ENCODE measurements at places on chromosomes 7 and 10. TPM values are rescaled to one million over a fixed set of nuclear protein-coding genes. Genes with fewer than 3 reads are reported as not detected.

DNA sequence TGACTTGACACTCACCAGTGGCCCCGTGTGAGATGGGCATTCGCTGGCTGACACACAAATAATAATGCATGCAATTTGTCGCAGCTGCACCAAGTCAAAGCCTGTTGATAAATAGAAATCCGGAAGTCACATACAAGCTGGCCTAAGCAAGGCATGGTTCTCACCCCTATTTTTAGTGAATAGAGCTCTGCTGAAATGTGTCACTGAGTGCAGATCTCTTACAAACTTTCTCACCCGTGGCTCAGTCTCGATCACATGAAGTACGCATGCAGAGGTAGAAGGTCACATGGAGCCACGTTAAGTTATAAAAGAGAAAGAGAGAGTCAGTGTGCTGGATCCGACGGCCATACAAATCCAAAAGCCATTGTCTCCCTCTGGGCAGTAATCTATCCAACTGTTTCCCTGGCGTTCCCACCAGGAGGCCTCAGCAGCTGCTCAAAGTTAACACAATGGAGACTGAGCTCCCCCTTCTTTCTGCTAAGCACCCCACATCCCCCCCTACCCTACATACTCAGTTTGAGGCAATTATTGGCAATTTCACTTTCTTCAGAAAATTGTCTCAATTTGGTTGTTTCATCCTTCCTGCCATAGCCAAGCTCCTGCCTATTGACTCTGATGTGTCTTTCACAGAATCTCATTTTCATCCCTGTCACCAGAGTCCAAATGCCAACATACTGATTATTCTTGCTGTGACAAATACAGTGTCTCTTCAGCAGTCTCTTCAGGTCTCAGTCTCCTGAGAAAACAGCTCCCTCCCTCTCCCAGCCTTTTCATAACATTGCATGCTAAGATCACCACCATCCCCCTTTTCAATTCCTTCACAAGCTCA lies 473.3 kb upstream of the NRP1 start:
- DNase-seq = no peak

- DNase-seq = no peak
These were observed 65.5 kb upstream of the VWC2 start for GRCh38 chr7:49707891-49708290.

- no peak for DNase-seq
These were observed 226.8 kb downstream of the ACTR3B start for GRCh38 chr7:152986376-152986775.

DNA sequence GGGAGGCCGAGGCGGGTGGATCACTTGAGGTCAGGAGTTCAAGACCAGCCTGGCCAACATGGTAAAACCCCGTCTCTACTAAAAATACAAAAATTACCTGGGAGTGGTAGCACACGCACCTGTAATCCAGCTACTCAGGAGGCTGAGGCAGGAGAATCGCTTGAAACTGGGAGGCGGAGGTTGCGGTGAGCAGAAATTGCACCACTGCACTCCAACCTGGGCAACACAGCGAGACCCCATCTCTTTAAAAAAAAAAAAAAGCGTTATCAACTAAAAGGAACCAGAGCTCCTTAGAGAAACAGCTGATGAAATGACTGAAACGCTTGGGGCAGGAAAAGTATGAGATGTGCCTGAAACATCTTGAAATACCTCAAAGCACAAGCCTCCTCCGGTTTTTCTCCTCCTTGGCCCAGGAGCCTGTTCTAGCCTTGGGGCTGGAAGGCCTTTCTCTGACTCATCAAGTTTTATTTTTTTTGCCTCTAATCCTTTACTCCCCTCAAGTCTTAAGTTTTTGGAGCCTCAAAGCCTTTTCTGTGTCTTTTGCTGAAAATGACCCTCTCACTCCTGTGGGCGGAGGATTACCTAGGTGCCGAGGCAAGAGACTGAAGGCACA lies 2.6 kb upstream of the METTL27 start:
- no peak for DNase-seq

DNA sequence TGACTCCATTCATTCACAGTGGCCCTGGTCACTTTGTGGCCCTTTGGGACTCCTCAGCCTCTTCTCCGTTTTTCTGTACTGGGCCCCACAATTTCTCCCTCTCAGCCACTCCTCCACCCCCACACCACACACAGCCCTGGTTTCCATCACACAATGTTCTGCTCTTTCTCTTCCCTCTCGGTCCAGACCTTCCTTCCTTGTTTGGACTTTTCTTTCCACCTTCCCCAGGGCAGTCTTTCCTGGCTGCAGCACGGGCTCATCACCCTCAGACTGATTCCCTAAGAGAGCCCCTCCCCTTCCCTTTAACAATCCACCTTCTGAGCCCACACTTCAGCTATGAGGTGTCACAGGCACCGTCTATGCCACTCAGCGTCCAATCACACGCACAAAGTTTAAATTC lies 25.7 kb downstream of the CPXM2 start:
- DNase-seq = no peak

DNA sequence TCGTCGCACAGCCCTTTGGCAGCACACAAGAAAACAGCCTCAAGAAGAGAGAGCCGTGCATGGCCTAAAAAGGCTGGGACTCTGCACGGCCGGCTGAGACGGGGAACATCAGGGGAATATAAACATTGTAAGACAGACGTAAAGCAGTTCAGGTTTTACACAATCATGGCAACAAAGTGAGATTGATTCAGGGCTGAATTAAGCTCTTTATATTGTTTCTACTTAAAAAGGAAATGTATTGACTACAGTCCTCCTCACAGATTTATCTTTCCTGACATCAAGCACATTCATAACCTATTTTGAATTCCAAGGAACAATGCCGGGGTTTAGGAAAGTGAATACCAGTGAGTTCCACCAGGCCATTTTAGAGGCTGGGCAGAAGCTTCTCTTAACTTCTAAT lies 25.2 kb downstream of the SORBS1 start:
- DNase-seq = no peak

GRCh38 chr7:143884241-143884968 lies 17.6 kb downstream of the TCAF1 start:
- DNase-seq = no peak

GRCh38 chr7:129769400-129769774 lies 157.9 kb downstream of the NRF1 start:
- DNase-seq = no peak

Gene ZNF680
- 8.2 TPM for total RNA-seq

DNA sequence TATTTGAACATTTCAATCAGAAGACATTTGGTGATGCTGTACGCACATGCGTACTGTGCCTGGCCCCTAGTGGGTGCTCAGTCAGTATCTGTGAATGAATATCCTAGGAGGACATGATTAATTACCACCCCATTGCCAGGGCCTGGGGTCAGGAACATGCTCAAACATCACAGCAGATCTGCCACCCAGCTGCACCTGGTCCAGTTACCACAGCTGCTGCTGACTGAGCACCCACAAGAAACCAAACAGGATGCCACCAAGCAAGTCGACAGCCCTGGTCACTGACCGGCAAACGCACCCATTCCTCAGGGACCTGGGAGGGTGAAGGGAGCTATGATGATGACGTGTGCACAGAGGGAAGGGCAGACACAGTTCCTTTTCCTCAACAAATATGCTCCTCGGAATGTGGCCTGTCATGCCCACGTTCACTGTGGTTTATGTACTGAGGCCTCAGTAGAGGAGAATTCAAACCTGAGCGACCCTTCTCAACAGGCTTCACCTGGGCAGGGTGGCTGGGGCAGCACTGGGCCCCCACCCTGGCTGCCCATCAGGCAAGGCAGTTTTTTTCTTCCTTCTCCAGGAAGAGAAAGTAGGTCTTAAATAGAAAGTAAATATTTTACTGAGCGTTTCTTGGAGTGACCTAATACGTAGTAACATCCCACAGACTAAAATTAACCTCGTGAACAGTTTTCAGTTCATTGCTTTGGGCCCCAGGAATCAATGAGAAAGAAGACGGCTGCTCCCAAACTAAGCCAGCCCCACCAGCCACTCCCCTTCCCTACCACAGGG lies 13.4 kb downstream of the CTBP2 start:
- DNase-seq = no peak

Gene PNLIPRP3
- total RNA-seq = 27.2 TPM

GRCh38 chr10:80168679-80169380 lies 36.3 kb downstream of the PLAC9 start:
- DNase-seq = no peak

- no peak for DNase-seq
These were observed 17.0 kb upstream of the GIMAP2 start for GRCh38 chr7:150668472-150668911.

DNA sequence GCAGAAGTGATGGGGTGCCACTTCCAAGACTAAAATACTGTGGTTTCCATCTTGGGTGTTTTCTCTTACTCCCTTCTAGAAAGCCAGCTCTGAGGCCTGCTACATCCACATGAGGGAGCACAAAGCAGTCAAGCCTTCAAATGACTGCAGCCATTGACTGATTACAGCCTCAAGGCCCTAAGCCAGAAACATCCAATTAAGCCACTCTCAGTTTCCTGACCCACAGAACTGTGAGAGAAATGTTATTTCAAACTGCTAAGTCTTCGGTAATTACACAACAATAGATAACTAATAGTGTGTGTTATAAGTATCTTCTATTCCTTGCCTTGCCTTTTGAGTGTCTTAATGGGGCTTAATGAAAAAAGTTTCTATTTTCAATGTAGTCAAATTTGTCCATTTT lies 24.8 kb downstream of the BRAF start:
- DNase-seq = no peak

Gene SMKR1
- total RNA-seq = 0.32 TPM

GRCh38 chr10:132158122-132158741 lies 28.5 kb upstream of the DPYSL4 start:
- DNase-seq = no peak

Gene PALD1
- total RNA-seq = 6.6 TPM

Gene CDHR3
- total RNA-seq = 2.4 TPM

Gene PKD2L1
- not detected for total RNA-seq

GRCh38 chr7:111228437-111228836 lies 137.5 kb downstream of the LRRN3 start:
- DNase-seq = no peak

Gene ADAM12
- total RNA-seq = 0.26 TPM

DNA sequence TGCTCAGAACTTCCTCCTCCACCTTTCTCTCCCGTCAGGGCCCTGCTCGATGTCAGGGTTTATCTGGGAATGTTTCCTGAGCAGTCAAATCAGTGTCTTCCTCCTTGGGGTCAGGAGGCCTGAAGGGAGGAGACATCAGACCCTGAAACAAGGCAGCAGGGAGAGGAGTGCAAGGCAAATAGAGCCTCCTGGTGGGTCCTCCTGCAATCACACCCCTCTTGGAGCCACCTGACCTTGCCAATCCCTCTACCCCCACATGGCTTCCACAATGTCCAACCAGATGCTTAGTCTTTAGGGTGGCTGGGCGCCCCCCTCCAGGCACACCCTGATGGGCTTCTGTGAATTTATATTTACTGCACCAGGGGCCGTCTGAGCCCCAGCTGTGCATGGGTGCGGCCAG lies 12.2 kb downstream of the GPR26 start:
- DNase-seq = no peak

Gene PRLHR
- total RNA-seq = not detected

DNA sequence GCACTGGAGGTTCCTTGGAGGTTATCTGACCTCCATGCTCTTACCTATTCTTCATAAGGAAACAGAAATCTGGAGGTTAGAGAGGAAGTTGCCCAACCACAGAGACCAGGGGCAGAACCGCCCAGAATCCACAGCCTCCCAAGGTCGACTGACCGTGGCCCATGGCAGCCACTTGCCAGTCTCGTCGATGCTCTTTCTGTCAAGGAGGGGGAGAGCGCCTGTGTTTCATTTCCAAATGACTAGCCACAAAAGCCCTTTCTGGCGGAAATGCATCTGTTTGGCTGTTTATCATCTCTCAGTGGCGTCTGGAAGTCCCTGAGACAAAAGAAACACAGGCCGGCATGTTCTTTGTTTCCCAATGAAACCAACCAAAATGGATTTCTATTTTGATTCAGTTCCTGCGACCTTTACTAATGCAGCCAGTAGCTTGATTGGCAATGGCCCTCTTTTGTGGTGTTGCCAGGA lies 2.9 kb downstream of the RAMP3 start:
- DNase-seq = no peak

Gene SLC26A3
- total RNA-seq = not detected

DNA sequence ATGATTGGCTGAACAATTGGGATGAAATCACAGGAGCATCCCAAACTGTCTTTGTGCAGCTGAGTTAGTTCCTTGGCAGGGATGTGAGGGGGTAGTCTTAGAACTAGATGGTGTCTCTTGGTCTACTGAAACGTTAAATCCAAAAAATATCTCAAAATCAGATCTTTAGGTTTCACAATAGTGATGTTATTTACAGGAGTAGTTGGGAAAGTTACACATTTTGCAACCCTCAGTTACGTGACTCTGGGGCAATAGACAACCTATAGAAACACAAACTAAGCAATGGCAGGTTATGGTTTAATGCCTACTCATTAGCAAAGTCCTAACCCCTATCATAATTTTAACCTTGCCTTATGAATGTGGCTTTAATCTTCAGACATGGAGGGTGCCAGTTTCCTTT lies 24.0 kb downstream of the PKD1L1 start:
- no peak for DNase-seq

Gene LHFPL3
- 2.4 TPM for total RNA-seq

GRCh38 chr10:107859065-107859464 lies 694.6 kb upstream of the SORCS1 start:
- DNase-seq = no peak

DNA sequence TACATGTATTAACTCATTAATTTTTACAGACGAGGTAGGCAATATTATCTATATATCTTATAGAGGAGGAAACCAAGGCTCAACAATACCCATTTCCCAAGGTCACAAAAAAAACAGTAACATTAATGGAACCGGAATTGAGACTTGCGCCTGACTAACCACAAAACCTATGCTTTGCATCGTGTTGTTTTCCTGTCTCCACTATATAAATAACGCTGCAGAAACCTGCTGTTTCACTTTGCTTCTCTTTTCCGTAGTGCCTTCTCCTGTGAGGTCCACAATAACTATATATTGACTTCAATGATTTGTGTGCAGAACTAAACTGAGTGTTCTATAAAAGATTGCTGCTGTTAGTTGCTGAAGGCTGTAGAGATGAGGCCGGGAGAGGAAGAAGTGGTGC lies 97.7 kb upstream of the RPA3 start:
- no peak for DNase-seq

- peak; percentile 43 for DNase-seq
These were observed 938 bp upstream of the CADPS2 start for GRCh38 chr7:122887198-122887597.
